ENCODE measurements at places on chromosomes 1 and 21. TPM values are rescaled to one million over a fixed set of nuclear protein-coding genes. Genes with fewer than 3 reads are reported as not detected.

DNA sequence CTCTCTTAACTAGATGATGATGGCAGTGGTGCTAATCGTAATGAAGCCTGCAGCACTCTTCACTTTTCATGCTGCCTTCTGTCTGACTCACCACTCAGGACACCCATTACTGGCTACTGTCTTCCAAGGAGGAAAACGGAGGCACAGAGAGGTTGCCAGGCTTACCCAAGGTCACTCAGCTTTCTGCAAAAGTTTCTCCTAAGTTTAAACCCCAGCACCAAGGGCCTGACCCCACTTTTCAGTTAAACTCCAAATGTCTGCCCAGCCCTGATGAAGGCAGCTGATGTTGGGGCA is 78.1 kb upstream of the RUNX3 start:
- DNase-seq, result no peak

DNA sequence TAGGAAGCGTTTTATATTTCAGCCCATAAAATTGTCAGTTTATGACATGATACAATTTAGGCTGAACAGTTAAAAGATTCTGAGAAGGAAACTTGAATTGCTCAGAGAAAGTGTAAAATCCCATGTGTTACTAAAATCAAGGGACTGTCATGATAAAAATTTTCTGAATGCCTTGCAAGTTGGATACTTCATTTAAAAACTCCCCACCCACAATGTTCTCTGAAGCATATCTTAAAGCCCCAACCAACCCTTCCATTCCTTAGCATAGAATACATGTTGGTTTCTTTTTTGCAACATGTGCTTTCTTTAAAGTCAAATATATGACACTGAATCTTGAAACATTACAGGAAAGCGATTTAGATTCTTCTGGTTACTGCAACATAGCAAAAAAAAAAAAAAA is 97.4 kb downstream of the MRPL39 start:
- no peak for DNase-seq

DNA sequence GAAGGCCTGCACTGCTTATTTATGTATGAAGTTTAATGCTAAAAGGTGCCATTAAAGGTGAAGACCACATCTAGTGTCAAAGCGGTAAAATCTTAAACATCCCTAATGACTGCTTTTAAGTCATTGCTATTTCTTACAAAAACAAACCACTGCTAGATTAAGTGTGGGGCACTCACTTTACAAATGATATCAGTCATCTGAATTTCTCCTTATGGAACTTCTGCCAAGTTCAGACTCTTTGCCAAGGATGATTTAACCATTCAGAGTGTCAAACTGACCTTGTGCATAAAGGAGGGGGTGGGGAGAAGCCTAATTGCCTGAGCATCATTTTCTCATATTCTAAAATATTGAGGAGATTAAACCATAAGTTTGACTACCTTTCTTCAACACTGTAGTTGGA is 271.5 kb downstream of the TGFB2 start:
- no peak for DNase-seq

DNA sequence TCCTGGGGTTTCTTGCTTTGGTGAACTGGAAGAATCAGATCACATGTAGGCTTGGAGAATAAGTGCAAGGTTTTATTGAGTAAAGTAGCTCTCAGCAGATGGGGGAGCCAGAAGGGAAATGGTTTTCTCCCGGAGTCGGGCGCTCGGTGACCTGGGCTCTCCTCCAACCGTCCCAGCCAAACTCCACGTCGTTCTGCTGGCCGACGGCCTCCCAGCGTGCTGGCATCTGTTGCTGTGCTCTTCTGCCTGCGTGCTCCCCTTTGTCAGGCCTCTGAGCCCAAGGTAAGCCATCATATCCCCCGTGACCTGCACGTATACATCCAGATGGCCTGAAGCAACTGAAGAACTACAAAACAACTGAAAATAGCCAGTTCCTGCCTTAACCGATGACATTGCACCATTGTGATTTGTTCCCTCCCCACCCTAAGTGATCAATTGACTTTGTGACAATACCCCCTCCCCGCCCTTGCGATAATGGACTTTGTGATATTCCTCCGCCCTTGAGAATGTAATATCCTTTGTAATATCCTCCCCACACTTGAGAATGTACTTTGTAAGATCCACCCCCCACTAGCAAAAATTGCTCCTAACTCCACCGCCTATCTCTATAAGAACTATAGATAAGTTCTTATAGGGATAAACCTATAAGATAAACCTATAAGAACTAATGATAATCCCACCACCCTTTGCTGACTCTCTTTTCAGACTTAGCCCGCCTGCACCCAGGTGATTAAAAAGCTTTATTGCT is 88.3 kb downstream of the SMYD3 start:
- DNase-seq, result no peak

DNA sequence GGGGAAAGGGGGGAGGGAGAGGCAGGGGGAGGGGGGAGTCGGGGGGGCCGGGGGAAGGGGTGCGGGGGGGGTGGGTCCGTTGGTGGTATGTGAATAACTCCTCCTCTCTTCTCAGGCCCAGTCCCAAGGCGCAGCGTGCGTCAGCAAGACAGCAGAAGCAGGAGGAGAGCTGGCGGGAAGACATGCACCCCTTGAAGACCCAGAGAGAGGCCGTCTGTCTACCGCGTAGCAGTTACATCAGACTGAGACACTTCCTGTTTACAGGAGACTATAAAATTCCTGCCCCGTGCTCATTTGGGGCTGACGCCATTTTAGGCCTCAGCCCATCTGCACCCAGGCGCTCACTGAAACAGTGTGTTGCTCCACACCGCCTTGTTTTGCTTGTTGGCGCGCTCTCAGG is 55.3 kb downstream of the SETD4 start:
- no peak for DNase-seq

The CELA3B gene
- not detected for polyA plus RNA-seq

DNA sequence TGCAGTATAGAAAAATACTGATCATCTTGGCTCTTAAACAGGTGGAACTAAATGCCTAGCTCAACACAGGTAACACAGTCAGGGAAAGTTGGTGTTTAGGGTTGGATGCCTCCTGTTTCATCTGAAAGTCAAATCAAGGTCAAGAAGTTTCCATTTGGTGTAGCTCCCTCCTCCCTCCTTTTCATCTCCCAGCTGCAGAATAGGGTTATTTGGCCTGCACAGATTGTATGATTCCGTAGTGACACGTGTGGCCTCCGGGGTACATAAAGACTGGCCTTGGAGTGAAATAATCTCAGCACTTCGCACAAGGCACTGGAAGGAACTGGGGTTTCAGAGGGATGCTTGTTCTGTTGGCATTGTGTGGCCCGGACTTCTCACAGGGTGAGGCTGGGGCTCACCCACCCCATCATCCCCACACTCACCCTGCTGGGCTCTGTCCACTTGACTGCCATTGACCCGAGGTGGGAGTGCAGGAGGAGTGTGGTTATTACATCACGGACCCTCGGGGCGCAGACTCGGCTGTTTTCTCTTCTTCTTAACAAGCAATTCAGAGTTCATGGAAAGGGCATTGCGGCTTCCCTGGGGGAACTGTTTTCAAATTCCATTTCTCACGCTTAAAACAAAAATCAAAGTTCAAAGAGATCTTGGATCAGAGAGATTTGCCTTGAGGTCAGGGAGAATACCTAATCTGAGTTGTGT is 18.4 kb downstream of the IGSF5 start:
- DNase-seq, result peak; percentile 42

All from muscle of arm (tissue), 14 donors.